ENCODE measurements at places on chromosomes 16 and 17.

GRCh38 chr16:53926209-53926608 lies 222.3 kb downstream of the FTO start:
- no peak for DNase-seq

DNA sequence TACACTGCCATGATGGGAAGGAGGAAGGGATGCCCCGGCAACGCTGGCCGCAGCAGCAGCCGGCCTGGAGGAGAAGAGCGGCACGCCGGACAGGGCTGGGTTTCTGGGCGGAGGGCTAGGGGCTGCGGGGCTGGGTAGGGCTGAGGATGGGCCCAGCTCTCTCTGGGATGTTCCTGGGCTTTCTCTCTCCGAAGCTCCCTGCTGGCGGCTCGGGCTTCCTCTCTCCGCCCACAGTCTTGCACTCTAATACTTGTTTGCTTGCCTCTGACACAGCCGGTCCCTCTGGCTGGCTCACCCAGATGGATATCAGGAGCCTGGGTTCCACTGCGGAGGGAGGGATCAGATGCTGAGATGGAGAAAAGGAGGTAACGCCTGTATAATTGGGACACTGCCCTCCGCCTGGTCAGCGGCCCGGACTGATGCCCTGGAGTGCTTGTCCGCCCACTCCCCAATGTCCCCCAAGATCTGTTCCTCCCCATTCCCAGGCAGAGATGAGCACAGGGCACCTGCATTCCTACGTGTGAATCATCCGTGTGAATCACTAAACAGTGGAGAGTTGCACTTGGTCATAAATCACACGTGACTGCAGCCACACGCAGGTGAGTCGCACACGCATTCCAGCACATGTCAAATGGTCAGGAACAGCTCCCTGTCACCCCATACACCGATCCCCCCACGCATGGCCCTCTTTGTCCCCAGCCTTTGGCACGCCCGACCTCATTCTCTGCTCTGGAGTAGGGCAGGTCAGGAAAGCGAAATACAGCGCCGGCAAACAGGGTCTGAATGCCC lies at the start of gene ALOXE3:
Gene ALOXE3 (minus strand): TSS at position 535 of the 789 bp plus-strand sequence. CDS start 524 bp downstream, at position 11.
- DNase-seq = peak; percentile 75

DNA sequence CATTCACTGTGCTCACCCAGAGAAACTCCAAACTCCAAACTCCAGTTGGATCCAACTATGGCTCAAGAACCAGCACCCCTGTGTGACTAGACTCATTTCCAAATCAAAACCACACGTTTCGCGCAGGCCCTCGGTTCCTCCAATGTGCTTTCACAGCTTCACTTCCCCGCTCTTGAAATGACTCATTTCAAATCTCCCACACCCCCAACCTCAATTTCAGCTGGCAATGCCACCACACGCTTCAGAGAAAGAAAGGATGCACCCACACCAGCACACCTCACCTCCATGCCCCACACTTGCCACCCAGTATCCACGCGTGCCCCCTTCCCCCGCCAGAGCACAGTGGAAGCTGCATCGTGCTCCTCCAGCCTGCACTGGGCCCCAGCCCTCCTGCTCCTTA lies 9.0 kb downstream of the TMEM92 start:
- DNase-seq = no peak

DNA sequence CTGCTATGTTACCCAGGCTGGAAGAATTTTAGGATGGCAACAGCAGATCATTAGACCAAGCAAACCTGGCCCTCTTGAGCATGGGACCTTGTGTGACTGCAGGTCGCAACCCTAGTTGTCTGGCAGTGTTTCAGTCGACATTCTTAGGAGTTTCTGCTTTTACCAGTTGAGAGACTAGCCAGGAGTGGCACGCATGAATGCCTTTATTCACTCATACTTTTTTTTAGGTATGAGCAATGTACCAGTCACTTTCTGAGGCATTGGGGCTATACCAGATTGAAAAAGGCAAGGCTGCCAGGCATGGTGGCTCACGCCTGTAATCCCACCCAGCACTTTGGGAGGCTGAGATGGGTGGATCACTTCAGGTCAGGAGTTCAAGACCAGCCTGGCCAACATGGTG lies 28.2 kb upstream of the HAS3 start:
- no peak for DNase-seq

GRCh38 chr17:4497101-4497824 lies 1.4 kb upstream of the SPNS2 start:
- DNase-seq = peak; percentile 59
